ENCODE measurements at places on chromosomes 5 and 9.

DNA sequence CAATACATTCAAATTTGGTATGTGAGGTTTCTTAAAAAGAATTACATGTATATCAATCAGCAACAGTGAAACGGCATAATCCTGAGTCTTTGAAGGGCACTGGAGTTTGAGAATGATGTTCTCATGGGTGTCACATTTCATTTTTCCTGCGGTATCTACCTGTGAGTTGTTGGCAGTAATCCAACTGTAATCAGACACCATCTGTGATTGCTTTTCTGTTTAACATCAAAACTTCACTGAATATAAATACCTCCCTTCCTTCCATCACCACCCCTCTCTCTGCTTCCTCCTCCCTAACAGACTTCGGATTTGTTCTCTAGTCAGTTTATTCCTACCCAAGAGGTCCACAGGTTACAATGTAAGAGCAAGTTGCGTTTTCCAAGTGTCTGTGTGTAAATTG, 275.2 kb upstream of the PCSK5 start:
- DNase-seq = peak; percentile 42

DNA sequence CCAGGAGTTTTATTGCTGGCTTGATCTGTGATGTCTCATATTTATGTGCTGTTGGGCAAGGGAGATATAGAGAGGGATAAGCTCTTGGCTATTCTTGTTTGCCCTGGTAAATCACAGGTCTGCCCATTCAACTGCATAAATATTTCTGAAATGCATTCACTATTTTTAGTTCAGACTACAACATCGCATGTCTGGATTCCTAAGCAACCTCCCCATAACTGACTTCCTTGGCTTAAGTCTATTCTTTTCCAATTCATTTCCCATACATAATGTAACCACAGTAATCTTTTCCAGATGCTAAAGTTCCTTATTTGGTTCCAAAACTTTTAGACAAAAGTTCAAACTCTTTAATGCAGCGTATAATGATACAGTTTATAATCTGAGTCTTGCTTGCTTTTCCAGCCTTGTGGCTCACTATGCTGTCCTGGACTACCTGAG, 321.4 kb upstream of the ACTBL2 start:
- no peak for DNase-seq

GRCh38 chr5:35819026-35819425, 37.7 kb upstream of the IL7R start:
- DNase-seq = no peak

GRCh38 chr5:169286572-169287300, 14.2 kb downstream of the SLIT3 start:
- no peak for DNase-seq

GRCh38 chr5:172111852-172112225, 76.2 kb downstream of the STK10 start:
- no peak for DNase-seq

GRCh38 chr5:153088538-153088937, 401.9 kb upstream of the GRIA1 start:
- DNase-seq = no peak

- DNase-seq = no peak
Measured at GRCh38 chr9:136960212-136960937, 8.3 kb downstream of the LCN12 start.

- DNase-seq = peak; percentile 24
Measured at GRCh38 chr9:93154293-93154903, 20.3 kb upstream of the NINJ1 start.

- DNase-seq = no peak
Measured at GRCh38 chr5:83703059-83703458, 17.6 kb downstream of the HAPLN1 start.
